ENCODE measurements at places on chromosomes 4 and X. TPM values are rescaled to one million over a fixed set of nuclear protein-coding genes. Genes with fewer than 3 reads are reported as not detected.

- no peak for DNase-seq
Measured at GRCh38 chr4:951186-951585, 18.9 kb downstream of the TMEM175 start.

GRCh38 chr4:160423879-160424451, 1321.1 kb downstream of the RAPGEF2 start:
- no peak for DNase-seq

- no peak for DNase-seq
Measured at GRCh38 chr4:95248720-95249425, 299.9 kb downstream of the UNC5C start.

- no peak for DNase-seq
Measured at GRCh38 chr4:100295792-100296191, 105.5 kb upstream of the DDIT4L start.

CCDC120 gene
- total RNA-seq = 1.6 TPM

L1CAM gene
- total RNA-seq = 4.0 TPM

CYBB gene
- total RNA-seq = 18.7 TPM
